Endothelial cell of umbilical vein (primary cell): ENCODE measurements at places on chromosomes 2 and 18. TPM values are rescaled to one million over a fixed set of nuclear protein-coding genes. Genes with fewer than 3 reads are reported as not detected.
A peak's percentile ranks its signal among the peaks of the same experiment; 100 is the strongest.

- H3K27ac ChIP-seq, result no peak overlapping the region
- DNase-seq, result no peak
- no peaks in the 10 kb centered on the region for H3K4me1 ChIP-seq
- H3K27me3 ChIP-seq, result peaks cover 34% of the 10 kb centered on the region
- H3K4me3 ChIP-seq, result no peak overlapping the region
- H3K36me3 ChIP-seq, result no peaks in the 10 kb centered on the region
Observed at GRCh38 chr2:100106460-100106859, 35.9 kb downstream of the AFF3 start.

GRCh38 chr18:62566199-62566598, 43.4 kb downstream of the ZCCHC2 start:
- H3K27ac ChIP-seq, result no peak overlapping the region
- DNase-seq, result peak; percentile 40
- no peaks in the 10 kb centered on the region for H3K4me1 ChIP-seq

DNA sequence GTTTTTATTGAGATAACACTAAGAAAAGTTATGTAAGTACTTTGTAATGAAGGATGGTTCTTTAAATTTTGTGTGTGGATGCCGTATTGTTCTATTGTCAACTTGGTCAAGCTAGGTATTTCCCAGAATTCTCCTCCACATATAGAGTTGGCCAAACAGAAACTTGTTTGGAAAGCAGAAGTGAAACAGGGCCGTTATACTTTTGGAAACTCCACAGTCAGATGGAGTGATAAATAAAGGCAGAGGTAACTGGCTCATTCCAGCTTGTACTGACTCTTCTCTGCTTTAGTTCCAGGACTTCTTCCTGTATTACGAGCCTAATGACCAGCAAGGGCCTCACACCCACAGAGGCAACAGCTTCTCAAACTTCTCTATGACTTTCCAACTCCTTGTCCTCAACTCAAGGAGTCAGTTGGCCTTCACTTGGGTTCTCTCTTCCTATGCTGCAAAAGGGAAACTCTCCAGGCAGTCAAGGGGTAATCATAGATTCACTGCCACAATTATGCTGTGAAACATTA, 16.4 kb upstream of the STARD7 start:
- H3K27ac ChIP-seq, result no peak overlapping the region
- H3K36me3 ChIP-seq, result no peaks in the 10 kb centered on the region
- no peaks in the 10 kb centered on the region for H3K4me1 ChIP-seq
- no peak for DNase-seq
- H3K27me3 ChIP-seq, result no peaks in the 10 kb centered on the region

GRCh38 chr2:170878066-170878465, 51.0 kb upstream of the GORASP2 start:
- no peak overlapping the region for H3K4me3 ChIP-seq
- H3K36me3 ChIP-seq, result no peaks in the 10 kb centered on the region
- no peak overlapping the region for H3K27ac ChIP-seq
- H3K27me3 ChIP-seq, result peaks cover 11% of the 10 kb centered on the region

- no peaks in the 10 kb centered on the region for H3K36me3 ChIP-seq
- H3K4me3 ChIP-seq, result no peak overlapping the region
- no peak for DNase-seq
- no peak overlapping the region for H3K27ac ChIP-seq
- H3K27me3 ChIP-seq, result no peaks in the 10 kb centered on the region
Observed at GRCh38 chr2:199716807-199717586, 134.0 kb downstream of the FTCDNL1 start.

DNA sequence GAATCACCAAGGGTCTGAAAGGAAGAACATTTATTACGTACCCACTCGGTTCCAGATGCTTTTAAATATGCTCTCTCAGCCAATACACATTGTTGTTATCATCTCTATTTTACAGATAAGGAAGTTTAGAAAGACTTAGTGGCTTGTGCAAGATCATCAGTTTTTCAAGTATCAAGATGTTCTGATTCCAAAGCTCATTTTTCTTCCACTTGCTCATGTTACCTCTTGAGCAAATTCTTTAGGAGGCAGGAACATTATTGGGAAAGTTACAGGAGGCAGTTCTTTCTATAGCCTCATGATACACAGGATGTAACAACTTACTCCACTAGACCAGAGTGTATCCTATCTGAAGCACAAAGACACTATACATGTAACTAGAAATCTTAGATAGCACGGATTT, 65.0 kb upstream of the MMADHC start:
- no peaks in the 10 kb centered on the region for H3K27me3 ChIP-seq
- DNase-seq, result no peak
- no peak overlapping the region for H3K4me3 ChIP-seq
- no peak overlapping the region for H3K27ac ChIP-seq
- peaks cover 17% of the 10 kb centered on the region for H3K4me1 ChIP-seq

GRCh38 chr2:30398084-30398873, 48.8 kb upstream of the LCLAT1 start:
- no peaks in the 10 kb centered on the region for H3K36me3 ChIP-seq
- no peaks in the 10 kb centered on the region for H3K4me1 ChIP-seq
- H3K27me3 ChIP-seq, result no peaks in the 10 kb centered on the region
- no peak overlapping the region for H3K27ac ChIP-seq
- H3K4me3 ChIP-seq, result no peak overlapping the region
- no peak for DNase-seq

DNA sequence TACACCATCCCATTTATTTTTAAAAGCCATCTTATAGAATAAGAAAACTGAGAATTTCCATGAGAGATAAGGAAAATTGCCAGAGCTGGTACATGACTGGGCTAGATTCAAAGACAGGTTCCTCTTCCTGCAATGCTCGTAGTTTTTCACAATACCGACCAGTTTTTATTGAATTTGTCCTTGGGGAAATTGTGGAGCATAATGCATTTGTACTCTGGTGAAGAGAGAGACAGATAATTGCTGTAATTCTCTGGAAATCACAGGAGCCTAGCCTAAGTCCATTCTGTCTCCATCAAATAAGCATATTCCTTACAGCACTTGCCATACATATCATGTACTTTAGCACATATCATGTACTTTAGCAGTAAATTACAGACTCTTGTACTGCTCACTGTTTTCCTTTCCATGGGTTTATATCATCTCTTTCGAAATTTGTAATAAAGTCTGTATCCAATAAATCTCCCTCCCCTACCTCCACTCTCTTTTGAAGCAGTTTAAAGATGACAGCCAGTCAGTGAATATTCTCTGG, 355.2 kb downstream of the CNTNAP5 start:
- no peak overlapping the region for H3K4me3 ChIP-seq
- no peaks in the 10 kb centered on the region for H3K4me1 ChIP-seq
- H3K36me3 ChIP-seq, result no peaks in the 10 kb centered on the region
- no peak for DNase-seq

- H3K27ac ChIP-seq, result no peak overlapping the region
- H3K4me3 ChIP-seq, result no peak overlapping the region
- H3K36me3 ChIP-seq, result no peaks in the 10 kb centered on the region
- no peaks in the 10 kb centered on the region for H3K4me1 ChIP-seq
- no peak for DNase-seq
Observed at GRCh38 chr2:696463-696862, 19.3 kb upstream of the TMEM18 start.

Gene NEB
- 1.8 and 3.6 TPM in 2 replicates for total RNA-seq
